ENCODE measurements at places on chromosomes 6 and 20.
A peak's percentile ranks its signal among the peaks of the same experiment; 100 is the strongest.

- no peak for DNase-seq
Observed at GRCh38 chr6:39063526-39063925, 14.9 kb downstream of the GLP1R start.

DNA sequence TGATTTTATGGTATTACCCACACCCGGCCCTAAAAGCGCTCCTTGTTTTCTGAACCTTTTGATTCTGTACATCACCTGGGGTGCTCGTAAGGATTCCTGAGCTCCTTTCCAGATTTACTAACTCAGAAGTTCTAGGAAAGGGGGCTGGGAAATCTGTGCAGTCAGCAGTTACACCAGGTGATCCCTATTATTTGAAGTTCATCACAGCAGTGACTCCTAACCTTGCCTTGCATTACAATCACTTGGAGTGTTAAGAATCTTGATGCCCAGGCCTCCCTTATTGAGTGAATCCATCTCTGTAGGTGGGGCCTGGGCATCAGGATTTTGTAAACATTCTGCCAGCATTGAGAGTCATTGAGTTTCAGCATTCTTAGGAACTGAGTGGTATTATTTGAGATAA, 44.7 kb downstream of the BMP6 start:
- no peak for DNase-seq

DNA sequence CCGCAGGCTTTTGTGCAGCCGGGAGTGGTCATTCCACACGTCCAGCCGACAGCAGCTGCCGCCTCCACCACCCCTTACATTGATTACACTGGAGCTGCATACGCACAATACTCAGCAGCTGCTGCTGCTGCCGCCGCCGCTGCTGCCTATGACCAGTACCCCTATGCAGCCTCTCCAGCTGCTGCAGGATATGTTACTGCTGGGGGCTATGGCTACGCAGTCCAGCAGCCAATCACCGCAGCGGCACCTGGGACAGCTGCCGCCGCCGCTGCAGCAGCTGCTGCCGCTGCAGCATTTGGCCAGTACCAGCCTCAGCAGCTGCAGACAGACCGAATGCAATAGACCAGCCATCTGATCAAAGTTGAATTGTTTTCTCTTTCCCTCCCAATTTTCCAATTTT, 10.6 kb downstream of the RBM24 start:
- DNase-seq: no peak

DNA sequence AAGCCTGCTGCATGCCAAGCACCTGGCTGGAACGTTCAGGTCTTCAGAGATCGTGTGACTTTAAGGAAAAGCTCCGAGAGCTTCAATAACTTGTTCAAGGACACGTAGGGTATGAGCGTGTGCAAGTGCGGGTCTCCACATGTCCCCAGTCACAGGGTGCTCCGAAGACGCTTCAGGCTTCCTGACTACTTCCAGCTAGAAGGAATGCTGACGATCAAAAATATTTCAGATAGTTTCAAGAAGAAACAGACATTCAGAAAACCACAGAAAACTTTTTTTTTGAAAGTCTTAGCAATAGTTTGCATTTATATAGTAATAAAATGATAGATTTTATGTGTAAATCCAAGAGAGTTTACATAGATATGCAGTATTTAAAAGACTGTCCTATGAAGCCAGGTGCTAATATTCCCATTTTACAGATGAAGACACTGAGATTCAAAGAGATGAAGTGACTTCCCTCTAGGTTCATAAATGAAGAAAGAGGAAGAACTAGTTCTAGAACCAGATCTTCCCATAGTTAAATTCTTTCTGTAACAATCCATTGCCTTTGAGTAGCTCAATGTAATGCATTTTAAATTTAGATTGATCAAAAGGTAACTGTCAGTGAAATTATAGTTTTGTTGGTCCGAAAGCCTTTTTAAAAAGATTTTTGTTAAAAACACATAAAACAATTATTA, 247.6 kb downstream of the MYLK4 start:
- no peak for DNase-seq

DNA sequence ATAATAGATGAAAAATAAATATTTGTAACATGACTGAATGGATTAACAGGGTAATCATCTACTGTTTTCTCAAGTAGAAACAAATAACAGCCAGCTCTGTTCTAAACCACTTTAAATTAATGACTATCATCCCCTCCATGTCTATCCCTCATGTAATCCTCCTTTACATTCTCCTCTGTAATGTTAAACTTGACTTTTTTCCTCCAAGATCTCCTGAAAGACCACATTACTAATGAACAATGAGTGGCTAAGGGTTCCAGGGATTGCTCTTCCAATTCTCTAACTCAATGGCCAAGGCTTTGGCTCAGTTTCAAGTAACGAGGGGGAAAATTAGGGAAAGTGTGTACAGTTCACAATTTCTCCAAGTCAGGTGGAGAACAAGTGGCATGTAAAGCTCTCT, 37.6 kb upstream of the FBXL4 start:
- DNase-seq: no peak

DNA sequence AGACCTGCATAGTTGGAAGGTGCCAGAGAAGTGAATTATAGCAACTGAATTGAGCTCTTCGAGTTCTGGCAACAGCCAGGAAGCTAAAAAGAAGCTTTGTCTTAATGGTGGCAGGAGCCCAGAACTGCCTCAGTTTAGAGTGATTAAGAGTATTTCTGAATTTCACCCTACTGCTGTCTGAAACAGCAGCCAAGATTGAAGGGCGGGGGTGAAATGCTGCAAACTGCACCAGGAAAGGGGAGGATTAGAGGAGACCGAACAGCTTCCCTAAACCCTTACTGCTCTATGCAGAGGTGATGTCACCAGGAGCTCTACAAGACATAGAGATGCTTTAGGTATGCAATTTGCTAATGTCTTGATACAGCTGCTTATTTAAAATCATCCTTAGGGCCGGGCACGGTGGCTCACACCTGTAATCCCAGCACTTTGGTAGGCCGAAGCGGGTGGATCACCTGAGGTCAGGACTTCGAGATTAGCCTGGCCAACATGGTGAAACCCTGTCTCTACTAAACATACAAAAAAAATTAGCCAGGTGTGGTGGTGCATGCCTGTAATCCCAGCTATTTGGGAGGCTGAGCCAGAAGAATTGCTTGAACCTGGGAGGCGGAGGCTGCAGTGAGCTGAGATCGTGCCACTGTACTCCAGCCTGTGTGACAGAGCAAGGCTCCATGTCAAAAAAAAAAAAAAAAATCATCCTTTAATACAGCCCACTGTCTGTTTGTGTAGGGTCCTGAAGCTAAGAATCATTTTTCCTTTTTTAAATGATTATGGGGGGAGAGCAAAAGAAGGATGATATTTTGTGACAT, 91.7 kb upstream of the IYD start:
- DNase-seq: no peak

- no peak for DNase-seq
Observed at GRCh38 chr20:4488407-4489339, 233.0 kb upstream of the PRND start.

DNA sequence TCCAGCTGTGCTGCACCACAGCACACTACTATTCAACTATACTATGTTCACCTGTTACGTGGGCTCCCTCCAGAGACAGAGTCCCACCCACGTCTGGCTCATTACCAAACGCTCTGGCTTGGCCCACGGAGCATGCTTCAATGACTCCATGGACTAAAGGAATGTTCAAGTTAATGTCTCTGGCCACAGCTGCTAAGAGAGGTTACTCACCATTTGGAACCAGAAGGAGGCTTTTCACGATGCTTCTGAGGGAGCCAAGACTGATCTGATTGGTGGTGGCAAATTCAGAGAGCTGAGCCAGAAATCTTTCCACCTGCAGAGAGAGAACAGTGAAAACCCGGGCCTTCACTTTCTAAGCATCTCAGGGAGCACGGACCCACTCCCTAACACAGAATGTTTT, 15.6 kb downstream of the COMMD7 start:
- DNase-seq: no peak

DNA sequence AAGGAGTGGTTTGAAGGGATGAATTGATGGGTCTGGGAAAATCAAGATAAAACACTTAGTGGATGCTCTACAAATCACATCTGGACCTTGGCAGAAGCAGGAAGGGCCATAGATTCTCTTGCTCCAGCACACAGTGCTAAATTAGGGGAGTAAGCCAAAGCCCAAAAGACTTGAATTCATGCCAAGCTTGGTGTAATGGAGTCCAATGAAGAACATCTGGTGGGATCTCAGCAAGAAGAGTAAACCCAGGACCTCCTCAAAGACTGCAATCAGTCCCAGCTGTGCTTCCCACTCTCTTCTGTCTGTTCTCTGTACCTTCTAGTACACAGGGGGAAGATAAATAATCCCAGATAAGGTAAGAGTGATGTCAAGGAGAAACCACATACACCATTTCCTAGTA, 683.4 kb downstream of the RNF144B start:
- DNase-seq: no peak

GRCh38 chr20:6566821-6567220, 200.7 kb upstream of the BMP2 start:
- no peak for DNase-seq

- DNase-seq: no peak
Observed at GRCh38 chr6:286681-287488, 5.4 kb upstream of the DUSP22 start.

DNA sequence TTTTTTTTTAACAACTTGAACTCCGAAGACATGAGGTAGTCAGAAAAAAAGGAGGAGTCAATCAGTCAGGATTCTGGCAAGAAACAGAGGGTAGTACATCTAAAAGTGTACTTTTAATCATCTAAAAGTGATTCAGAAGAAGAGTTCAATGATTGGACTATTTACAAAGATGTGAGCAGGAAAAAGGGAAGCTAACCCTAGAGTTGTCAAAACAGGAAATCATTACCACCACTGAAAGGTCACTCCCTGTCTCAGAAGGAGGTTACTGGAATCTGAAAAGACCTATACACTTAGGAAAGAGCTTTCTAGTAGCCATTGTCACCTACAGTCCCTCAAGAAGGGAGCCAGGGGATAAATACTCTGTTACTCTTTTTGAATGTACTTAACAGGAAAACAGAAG, 16.7 kb upstream of the LMBRD1 start:
- no peak for DNase-seq

DNA sequence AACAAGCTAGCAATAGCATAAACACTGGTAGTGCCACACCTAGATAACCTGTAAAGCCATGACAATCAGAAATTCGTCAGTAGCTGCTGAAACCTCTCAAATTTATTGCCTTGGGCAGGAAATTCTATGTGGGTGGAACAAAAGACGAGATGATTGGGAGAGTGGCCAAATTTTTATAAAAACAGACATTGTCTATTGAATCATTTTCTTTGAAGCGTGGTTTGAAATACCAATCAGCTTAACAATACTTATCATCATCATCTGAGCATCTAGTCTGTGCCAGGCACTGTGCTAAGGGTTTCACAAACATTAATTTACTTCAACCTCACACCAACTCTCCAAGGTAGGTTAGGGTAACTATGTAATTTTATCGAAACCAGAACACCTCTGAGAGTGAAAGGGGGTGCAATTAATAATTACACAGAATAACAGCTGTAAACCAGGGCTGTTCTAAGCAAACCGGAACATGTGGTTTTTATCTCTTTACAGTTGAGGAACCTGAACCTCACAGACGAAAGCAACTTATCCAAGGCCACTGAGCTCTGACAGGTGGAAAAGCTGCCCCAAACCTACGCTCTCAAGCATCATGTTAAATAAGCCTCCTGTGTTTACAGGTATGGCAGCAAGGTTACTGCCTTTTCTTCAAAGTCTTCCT, 43.4 kb downstream of the NHSL1 start:
- DNase-seq: no peak

GRCh38 chr6:143127941-143128680, 67.4 kb downstream of the AIG1 start:
- no peak for DNase-seq

DNA sequence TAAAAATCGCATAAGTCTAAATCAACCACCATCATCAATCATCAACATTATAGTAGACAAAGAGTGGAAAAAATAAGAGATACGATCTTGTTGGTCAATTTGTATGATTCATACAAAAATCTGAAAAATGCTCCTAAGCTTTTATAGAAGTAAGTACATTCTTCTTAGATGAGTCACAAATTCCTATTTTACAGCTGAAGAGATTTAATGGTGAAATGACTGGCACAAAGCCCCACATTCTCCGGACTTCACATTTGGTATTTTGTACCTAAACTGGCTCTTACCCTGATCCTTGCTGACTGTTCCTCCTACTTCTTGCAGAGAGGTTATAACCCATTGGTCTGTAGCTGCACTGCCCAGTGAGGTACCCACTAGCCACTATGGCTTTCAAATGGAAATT, 29.9 kb upstream of the PREP start:
- no peak for DNase-seq

DNA sequence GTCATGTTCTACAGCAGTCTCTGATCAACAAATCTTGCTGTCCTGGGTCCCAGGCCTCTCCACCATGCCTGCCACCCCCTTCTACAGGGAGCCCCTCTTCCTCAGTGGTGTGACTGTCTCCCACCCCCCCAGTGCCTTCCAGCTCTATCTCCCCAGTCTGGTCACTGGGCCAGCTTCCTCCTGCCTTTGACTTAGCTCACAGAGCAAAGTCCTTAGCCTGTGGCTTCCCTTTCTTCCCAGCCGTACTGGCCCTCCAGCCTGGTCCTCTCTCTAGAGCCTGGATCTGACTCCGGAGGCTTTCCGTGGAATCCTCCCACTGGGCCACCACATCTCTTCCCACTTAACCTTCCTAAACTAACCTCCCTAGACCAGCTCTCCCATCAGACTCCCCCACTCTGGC, 17.0 kb downstream of the MAPK13 start:
- no peak for DNase-seq

GRCh38 chr6:22108199-22108598, 188.6 kb downstream of the PRL start:
- no peak for DNase-seq

- no peak for DNase-seq
Observed at GRCh38 chr20:4041748-4042411, 26.5 kb upstream of the RNF24 start.

- DNase-seq: no peak
Observed at GRCh38 chr6:147268254-147268653, 64.0 kb downstream of the STXBP5 start.

- DNase-seq: no peak
Observed at GRCh38 chr20:3727401-3728021, 5.0 kb upstream of the HSPA12B start.

DNA sequence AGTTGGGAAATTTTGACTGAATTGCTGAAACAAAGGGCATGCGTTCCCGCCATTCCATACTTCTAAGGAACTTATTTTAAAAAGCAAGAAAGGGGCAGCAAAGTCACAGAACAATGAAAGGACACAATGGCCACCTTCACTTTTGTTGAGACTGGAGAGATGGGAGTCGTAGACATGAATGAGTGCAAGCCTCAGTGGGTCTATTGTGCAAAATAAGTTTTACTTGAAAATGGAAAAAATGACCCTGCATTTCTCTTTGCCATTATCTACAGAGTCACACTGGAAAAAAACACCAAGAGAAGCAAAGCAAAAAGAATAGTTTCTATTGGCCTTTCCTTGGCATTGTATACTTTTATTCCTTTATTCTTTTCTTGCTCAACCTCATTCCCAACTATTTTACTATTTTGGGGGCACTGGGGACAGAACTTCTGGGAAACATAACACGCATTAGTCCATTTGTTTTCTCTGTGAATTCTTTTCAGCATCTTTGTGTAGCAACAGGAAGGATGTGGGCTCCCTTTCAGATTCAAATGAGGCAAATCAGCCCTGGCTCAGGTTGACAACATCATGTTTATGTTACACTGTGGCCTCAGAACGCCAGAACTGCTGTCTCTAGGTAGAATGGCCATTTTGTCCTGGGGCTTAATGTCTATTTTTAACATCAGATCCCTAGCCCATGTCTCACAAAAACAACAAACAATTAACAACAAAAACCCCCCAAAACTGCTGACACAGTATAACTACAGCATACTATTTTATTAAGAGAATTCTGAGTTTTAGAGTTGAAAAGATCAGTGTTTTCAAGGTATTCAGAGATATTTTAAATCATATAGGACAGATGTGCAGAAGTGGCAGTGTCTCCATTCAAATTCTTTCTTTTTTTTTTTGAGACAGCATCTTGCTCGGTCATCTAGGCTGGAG, 122.2 kb downstream of the FYN start:
- DNase-seq: peak; percentile 35
